ENCODE measurements at places on chromosomes 4 and X.

- DNase-seq, result no peak
Measured at GRCh38 chrX:136975684-136976470, 57.9 kb downstream of the GPR101 start.

GRCh38 chr4:165879641-165880040 is 6.6 kb downstream of the TLL1 start:
- DNase-seq, result no peak

DNA sequence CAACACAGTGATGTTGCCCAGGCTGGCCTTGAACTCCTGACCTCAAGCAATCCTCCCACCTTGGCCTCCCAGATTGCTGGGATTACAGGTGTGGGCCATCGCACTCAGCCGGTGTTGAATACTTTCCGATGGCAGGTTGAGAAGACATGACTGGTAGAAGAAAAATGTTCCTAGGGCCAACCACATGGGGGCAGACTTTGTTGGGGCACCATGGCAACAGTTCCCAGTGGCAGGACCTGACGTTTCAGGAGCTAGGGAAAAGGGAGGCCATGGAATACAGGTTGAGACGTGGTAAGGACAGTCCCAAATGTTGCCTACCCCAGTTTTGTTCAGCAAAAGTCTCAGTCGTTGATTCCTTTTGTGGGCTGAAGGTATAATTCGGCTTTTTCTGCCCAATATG is 134.6 kb downstream of the ASMT start:
- DNase-seq, result no peak

- DNase-seq, result no peak
Measured at GRCh38 chr4:184320631-184321030, 103.0 kb upstream of the ENPP6 start.

GRCh38 chr4:100982345-100982744 is 365.0 kb downstream of the PPP3CA start:
- DNase-seq, result no peak

GRCh38 chrX:52425775-52426174 is 57.0 kb downstream of the XAGE2 start:
- DNase-seq, result no peak

GRCh38 chr4:108811486-108811885 is 48.6 kb upstream of the ETNPPL start:
- no peak for DNase-seq

GRCh38 chr4:42398171-42398870 is 1.0 kb downstream of the SHISA3 start:
- DNase-seq, result no peak

DNA sequence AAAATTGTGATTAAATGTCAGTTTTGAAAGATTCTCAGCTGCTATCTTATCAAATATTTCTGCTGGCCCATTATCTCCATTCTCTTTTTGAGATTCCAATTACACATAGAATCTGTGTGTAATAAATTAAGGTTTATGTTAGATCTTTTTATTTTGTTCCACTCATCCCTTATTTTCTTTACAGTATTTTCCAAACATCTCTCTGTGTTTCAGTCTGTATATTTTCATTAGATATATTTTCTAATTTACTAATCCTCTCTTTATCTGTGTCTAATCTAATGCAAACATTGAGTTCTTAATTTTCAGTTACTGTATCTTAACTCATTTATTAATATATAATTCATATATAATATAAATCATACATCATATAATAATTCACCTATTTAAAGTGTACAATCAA is 268.7 kb downstream of the DCHS2 start:
- no peak for DNase-seq

DNA sequence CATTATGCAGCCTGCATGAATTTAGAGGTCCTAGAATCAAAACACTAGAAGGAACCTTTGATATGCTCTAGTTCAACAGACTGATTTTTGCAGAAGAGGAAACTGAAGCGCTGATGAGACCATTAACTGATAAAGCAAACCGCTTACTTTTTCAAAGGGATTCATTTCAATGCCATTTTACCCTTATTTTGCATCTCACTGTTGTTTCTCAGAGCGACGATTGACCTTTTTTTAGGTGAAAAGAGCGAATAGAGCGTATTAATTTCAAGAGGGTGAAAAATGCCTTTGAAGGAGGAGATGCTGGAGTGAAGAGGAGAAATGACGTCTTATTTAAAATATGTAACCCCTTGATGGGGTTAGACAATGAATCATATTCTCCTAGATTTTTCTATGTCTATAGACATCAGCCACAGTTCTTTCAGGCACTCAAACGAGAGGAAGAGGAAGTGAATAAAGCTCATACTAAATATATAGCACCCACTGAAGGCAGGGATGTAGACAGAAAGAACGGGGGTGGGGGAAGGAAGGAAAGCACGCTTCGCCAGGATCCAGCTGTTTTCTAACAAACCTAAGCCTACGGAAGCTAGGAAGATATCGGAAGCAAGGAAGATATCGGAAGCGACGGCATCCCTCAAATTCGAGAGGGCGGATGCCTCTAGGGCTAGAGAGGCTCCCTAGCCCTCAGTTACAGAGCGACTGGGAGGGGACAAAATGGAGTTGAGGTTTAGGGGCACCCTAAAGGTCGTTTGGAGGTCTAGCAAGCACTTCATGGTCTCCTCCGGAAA is 848 bp downstream of the ACSL4 start:
- DNase-seq, result no peak

DNA sequence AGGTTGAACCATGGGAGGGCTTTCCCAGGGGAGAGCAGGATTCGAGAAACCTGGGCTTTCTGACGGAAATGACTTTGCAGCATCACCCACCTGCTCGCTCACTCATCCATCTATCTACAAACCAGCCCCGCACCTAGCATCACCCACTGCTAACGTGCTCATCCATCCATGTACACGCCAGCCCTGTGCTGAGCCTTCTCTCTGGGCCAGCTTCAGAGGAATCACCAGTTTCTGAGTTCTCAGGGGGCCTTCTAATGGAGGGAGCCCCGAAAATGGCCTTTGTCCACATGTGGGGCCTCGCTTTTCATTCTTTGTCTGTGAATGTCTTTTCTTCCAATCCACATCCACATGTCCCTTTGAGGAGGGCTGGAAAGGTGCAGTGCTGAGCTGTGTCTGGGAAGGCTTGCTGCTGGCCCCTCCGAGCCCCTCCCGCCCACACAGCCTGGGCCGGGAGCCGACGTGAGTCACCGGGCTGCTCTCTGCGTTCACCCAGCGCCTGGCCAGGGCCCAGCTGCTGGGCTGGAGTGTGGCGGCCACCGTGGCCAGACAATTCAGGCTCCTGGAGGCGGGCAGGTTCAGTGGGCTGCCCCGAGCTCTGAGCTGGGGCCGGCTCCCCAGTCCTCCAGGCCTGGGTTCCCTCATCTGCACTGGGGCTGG is 14.7 kb downstream of the SORCS2 start:
- DNase-seq, result no peak

GRCh38 chr4:14177987-14178386 is 550.5 kb upstream of the BOD1L1 start:
- DNase-seq, result peak; percentile 15

- no peak for DNase-seq
Measured at GRCh38 chr4:147174591-147174990, 228.9 kb upstream of the TTC29 start.

GRCh38 chrX:66255359-66255967 is 91.4 kb downstream of the HEPH start:
- DNase-seq, result no peak

DNA sequence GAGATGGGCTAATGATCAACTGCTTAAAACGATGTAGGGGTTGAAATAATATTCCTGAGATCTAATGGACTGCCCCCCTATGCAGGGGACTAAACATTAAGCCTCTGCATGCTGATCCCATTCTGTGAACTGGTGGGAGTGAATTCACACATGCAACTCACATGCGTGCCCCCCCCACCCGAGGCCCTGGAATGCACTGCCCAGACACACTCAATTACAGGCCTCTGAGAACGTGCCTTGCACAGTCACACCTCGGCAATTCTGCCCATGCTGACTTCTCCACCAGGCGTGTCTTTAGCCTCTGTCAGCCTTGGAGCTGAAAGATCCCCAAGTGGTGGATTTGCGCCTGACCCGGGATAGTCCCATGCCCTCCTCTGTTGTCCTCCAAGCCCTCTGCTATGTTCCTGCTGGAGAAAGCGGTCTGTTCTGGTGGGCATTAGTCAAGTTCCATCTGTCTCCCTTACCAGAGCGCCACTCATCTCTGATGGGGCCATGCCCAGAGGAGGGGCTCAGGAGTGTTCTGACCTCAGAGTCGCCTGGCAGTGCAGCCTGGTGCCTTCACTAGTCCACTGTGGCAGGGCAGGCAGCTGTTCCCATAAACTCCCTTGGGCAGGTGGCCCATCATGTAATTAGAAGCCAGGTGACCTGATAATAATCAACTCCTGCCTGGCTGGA is 86.5 kb downstream of the DRD5 start:
- no peak for DNase-seq

GRCh38 chrX:1763294-1763693 is 148.4 kb downstream of the ASMT start:
- DNase-seq, result no peak

GRCh38 chrX:83508526-83509253 is 600 bp downstream of the POU3F4 start:
- DNase-seq, result no peak

- DNase-seq, result no peak
Measured at GRCh38 chr4:60461551-60461950, 738.6 kb upstream of the ADGRL3 start.

GRCh38 chr4:20420916-20421602 is 169.4 kb downstream of the SLIT2 start:
- no peak for DNase-seq

DNA sequence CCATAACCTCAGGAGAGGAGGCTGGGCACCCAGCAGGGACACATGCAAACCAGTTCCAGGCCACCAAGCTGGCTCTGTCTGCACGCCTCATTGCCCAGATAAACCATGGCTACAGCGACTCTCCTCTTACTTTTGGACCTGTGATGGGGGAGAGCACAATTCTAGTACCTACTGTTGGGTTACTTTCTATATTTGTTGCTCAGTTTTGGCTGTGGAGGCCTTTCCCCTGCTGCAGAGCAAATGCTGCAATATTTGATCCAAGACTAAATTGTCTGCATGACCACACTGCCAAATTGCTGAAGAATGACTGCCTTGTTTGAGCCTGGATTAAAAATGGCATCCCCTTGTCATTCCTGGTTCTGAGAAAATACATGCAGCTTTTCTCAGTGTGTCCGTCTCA is 253.5 kb downstream of the ARHGAP10 start:
- DNase-seq, result no peak

- DNase-seq, result no peak
Measured at GRCh38 chrX:20361081-20361889, 94.6 kb upstream of the RPS6KA3 start.

DNA sequence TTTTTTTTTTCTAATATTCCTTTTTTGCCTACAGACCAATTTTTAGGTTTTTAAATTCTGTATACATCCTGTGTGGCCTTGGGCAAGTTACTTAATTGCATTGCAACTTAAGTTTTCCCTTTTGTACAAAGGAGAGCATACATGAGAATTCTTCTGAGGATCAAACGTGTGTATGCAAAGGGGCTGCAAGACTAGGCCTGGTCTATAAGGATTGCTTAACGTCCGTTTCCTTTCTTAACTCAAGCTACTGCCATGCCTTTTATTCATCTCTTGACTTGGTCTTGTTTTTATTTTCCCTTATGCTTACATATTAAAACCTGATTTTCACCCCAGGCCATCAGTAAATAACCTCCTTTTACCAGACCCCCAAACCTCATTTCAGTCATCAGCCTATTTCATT is 13.6 kb downstream of the RBPJ start:
- no peak for DNase-seq

- DNase-seq, result no peak
Measured at GRCh38 chr4:37902212-37902611, 11.3 kb downstream of the TBC1D1 start.

GRCh38 chr4:168633064-168633463 is 136.2 kb downstream of the PALLD start:
- DNase-seq, result no peak

DNA sequence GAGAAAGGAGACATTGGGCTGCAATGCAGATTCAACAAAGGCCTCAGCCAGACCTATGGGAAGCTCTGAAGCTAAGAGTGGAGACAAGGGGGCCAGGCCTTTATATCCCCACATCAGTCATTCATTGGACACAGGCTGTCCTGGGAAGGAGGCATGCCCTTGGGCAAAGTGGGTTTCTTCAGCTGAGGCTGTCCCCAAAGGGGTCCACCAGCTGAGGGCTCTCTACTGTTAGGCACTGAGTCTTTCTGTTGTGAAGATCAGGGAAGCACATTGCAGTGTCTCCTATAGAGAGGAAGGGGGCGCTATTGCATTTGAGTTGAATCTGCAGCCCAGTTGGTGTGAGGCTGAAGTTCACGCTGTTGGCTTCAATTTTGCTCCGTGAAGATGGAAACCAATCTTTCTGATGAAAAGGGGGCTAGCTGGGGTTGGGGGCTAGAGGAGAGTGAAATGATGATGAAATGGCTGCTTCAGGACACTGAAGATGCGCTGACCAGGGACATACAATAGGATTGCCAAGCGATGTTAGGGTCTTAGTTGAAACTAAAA is 48.0 kb downstream of the SLC25A5 start:
- DNase-seq, result peak; percentile 57

DNA sequence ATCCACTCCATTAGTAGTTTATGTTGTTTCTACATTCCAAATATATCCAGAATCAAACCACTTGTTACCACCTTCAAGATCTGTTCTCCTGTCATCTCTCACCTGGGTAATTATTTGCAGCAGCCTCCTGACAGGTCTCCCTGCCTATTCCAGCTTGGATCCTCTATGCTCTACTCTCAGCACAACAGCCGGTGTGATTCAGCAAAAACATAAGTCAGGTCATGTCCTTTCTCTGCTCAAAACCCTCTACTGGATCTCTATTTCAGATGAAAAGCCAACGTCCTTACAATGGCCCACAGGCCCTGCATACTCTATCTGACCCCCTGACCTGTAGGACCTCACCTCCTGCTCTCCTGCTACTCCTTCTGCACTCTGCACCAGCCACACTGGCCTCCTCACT is 84.5 kb downstream of the NHSL2 start:
- no peak for DNase-seq

DNA sequence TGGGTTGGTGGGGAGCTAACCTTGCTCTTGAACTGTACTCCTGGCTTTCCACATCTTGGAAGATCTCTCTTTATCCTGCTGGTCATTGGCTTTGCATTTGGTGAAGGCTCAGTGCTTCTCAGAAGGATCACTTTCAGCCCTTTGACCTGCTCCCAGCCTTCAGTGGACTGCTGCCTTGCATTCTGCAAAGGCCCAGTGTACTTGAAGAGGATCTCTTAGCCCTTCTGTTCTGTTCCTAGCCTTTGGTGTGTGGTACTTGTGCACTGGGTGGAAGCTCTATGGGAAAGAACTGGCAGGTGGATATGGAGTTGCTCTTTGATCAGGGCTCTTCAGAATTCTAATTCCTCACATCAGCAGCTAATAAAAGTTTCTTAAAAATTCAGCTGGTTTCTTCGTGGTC is 46.5 kb downstream of the FGF2 start:
- no peak for DNase-seq

- no peak for DNase-seq
Measured at GRCh38 chr4:47468706-47469365, 5.3 kb upstream of the COMMD8 start.
